ENCODE measurements at places on chromosomes 13 and 19. TPM values are rescaled to one million over a fixed set of nuclear protein-coding genes. Genes with fewer than 3 reads are reported as not detected.

MBD3L2 gene
- not detected for total RNA-seq

GRCh38 chr13:113647351-113648215 lies 10.4 kb downstream of the ATP4B start:
- DNase-seq, result no peak

DNA sequence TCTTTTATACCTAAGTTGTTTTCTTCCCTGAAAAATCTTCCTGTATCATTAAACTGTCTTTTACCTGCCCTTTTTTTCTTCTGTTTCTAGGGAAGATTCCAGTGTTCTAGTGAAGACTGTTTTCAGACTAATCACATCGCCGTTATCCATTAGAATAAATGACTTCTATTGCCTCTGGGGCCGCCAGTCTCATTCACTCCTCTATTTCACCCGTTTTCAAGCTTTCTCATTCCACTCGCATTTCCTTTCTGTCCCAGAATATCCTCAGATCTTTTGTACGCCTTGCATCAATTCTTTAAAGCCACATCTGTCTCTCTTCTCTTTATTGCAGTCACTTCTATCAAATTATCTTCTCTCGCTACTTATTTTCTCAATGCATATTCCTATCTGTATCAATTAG lies 1035.6 kb upstream of the MIR17HG start:
- no peak for DNase-seq

DNA sequence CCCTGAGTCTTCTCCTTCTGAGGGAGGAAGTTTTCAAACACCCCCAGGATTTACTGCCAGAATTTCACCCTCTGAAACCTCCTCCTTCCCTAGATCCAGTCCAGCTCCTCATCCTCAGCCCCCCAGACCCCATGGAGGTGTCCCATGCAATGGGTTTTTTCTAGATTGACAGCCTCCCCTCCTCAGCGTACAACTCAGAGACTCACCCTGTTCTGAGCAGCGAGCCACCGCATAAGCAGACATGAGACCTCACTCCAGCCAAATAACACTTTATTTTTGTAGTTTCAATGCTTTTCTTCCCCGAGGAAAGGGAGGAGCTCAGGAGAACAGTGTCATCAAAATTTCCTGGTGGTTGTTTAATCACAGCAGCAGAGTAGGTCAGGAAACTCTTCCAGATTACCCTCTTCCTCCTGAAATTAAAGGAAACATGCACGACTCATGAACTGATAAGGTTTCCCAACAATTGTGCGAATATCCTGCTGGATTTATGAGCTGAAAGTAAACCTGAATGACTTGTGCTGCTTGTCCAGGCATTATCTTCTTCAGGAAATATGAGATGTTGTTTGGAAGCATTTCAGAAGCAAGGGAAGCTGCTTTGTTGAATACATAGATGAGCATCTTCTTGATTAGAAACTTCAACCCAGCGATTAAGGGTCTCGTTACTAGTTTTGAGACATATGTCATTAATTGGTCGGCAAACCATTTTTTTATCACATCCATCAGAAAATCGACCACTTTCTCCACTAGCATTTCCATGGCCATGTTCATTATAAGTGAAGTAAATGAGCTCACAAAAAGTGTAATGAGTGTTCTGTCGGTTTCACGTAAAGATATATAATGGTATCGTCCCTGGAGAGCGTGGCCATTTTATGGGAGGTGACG lies 36.2 kb downstream of the ERICH4 start:
- DNase-seq, result no peak

- no peak for DNase-seq
These were observed 193.4 kb downstream of the RGCC start for GRCh38 chr13:41650706-41651105.

DNA sequence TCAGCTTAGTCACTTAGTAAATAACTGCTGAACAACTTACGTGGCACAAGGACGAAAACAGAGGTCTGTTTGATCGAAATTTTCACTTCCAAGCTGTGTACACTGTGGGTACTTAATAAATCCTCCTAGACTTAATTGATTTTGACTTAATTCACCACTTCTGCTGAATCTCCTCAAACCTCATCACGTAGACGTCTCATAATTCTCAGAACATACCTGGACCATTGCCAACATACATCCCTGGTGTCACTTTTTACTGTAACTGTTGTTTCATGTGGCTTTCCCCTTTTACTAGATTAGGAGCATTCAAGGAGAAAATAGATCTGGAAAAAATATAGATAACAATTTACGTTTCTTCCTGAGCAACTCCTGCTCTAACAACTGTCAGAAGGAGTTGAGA lies 105.0 kb downstream of the MBNL2 start:
- DNase-seq, result no peak
